HS-27A (cell line): ENCODE measurements at places on chromosomes 2 and 18.

DNA sequence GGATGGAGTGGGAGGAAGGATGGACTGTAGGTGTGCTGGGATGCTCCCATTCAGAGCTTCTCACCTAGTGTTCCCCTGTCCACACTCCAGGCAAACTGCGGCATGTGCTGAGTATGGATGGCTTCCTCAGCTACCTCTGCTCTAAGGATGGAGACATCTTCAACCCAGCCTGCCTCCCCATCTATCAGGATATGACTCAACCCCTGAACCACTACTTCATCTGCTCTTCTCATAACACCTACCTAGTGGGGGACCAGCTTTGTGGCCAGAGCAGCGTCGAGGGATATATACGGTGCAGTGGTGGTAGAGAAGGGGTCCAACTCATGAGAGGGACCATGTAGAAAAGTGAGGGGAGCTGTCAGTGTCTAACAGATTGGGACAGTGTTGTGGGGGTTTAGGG is 20.2 kb downstream of the PLCD4 start:
- no peak for DNase-seq

GRCh38 chr2:195659114-195659513 is 2.1 kb downstream of the SLC39A10 start:
- no peak for DNase-seq

GRCh38 chr18:51235009-51235789 is 37.7 kb upstream of the MEX3C start:
- DNase-seq, result no peak

GRCh38 chr2:238848691-238848975 is 748 bp downstream of the TWIST2 start:
- DNase-seq, result no peak
